ENCODE measurements at places on chromosomes 4 and X.

DNA sequence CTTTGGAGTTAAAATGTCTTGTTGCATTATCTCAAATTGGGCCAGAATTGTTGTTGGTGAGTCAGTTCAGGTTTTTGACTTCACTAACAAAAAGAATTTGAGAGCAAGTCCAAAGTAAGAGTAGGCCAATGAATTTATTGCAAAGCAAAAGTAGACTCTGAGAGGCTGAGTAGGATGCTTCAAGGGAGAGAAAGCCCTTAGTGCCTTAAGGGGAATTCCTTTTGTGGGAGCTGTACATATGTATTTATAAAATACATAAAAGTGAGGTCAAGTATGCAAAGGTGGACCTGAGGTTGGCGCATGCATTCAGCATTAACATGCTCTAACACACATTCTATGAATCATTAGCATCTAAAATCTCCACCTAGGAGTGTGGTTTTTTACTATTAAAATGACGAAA is 565.4 kb downstream of the GRXCR1 start:
- no peak for DNase-seq

GRCh38 chr4:19213388-19213787 is 1038.3 kb upstream of the SLIT2 start:
- DNase-seq: peak; percentile 27

GRCh38 chrX:53715346-53715924 is 28.9 kb upstream of the HUWE1 start:
- no peak for DNase-seq

DNA sequence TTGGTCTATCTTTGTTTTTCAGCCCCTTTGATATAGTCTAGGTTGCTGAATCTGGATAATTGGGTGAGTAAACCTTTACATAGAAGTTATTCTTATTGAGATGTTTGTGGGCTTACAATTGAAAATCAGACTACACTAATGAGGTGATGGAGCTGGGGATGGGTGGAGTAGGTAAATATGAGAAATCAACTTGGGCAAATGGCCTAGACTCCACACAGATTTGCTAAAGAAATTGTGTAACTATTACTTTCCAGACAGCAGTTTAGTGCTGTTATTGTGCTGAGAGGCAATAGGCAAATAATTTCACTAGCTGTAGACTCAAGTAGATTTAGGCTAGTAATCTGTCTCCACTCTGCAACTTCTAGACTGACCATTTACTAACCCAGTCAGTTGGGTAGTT is 8.2 kb downstream of the DIAPH2 start:
- no peak for DNase-seq

DNA sequence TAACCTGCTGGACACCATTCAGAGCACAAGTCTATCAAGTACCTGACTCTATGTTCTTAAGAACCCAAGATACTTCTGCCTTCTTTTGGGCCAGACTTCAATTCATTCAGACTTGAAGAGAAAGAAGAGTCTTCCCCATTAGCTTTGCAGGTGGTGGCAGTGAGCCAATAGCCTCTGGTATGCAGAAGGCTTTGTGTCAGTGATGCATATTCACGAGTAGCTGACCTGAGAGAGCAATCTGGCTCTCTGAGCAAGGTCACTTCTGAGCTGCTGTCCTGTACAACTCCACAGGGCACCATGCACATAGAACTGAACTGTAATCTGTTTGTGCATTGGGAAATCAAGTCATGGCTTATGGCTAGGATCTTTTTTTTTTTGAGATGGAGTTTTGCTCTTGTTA is 39.9 kb upstream of the SPINK2 start:
- no peak for DNase-seq

DNA sequence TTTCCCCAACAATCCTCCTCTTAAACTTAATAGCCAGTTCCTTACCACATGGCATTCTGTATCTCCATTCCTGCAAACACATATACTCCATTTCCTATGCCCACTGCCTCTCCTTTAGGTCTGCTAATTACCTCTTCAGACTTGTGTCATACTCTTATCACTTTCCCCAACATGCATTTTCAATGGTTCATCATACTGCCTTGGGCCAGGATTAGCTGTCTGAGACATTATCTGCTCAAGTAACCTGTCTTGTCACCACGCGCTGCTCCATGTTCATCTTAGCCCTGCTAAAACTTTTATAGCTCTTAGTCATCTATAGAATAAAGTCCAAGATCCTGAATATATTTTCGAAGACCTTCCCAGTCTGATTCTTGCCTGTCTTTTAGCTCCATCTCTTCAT is 224.1 kb upstream of the GK2 start:
- DNase-seq: no peak

GRCh38 chr4:37998226-37998625 is 38.0 kb downstream of the PTTG2 start:
- no peak for DNase-seq

DNA sequence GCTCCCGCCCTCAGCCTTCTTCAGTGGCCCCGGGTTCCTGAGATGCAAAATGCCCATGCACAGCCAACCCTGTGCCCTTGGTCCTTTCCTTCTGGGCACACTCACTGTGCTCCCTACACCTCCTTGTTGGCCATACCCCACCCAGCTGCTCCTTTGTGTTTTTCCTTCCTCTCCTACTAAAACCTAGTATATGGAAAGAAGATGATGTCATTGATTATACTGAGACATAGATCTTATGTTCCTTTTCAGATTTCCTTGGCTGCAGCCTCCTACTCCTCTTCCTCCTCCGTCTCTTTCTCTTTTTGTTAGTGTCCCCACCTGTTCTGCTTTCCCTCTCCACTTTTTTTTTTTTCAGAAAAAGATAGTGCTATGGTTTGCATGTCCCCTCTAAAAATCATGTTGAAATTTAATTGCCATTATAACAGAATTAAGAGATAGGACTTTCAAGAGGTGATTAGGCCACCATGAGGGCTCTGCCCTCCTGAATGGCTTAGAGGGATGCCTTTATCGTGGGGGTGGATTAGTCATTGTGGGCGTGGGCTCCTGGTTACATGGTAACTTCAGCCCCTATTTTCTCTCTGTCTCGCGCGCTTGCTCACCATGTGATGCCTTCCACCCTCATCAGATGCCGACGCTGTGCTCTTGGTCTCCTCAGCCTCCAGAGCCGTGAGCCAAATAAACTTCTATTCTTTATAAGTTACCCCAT is 254.9 kb upstream of the GATB start:
- no peak for DNase-seq

- DNase-seq: no peak
Measured at GRCh38 chr4:68272860-68273259, 27.4 kb upstream of the TMPRSS11B start.

DNA sequence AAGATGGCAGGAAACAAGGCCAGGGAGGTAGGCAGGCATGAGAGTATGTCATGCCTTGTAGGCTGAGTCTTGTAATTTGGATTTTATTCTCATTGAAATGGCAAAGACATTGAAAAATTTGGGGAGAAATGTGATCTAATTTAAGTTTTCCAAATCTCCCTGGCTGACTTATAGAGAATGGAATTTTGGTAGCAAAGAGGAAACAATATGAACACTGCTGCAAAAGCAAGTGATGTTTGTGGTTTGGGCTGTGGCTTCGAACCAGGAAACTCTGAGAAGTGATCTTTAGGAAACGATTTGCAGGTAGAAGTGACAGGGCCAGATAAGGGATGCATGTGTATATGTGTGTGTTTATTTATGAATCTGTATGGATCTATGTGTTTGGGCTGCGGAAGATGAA is 35.6 kb downstream of the ARSJ start:
- DNase-seq: no peak

Data from retina (tissue), 1 donor.